Calu3 (cell line): ENCODE measurements at places on chromosomes 2 and 18. TPM values are rescaled to one million over a fixed set of nuclear protein-coding genes. Genes with fewer than 3 reads are reported as not detected.

- no peak overlapping the region for H3K4me3 ChIP-seq
- no peak overlapping the region for H3K27ac ChIP-seq
- H3K4me1 ChIP-seq, result no peaks in the 10 kb centered on the region
- H3K36me3 ChIP-seq, result no peaks in the 10 kb centered on the region
- no peaks in the 10 kb centered on the region for H3K27me3 ChIP-seq
- DNase-seq, result no peak
Measured at GRCh38 chr2:144426355-144426754, 93.6 kb downstream of the ZEB2 start.

GRCh38 chr18:69300185-69300584 is 100.5 kb upstream of the DOK6 start:
- no peak overlapping the region for H3K27ac ChIP-seq
- no peaks in the 10 kb centered on the region for H3K4me1 ChIP-seq
- H3K27me3 ChIP-seq, result no peaks in the 10 kb centered on the region
- no peaks in the 10 kb centered on the region for H3K36me3 ChIP-seq
- H3K4me3 ChIP-seq, result no peak overlapping the region

DNA sequence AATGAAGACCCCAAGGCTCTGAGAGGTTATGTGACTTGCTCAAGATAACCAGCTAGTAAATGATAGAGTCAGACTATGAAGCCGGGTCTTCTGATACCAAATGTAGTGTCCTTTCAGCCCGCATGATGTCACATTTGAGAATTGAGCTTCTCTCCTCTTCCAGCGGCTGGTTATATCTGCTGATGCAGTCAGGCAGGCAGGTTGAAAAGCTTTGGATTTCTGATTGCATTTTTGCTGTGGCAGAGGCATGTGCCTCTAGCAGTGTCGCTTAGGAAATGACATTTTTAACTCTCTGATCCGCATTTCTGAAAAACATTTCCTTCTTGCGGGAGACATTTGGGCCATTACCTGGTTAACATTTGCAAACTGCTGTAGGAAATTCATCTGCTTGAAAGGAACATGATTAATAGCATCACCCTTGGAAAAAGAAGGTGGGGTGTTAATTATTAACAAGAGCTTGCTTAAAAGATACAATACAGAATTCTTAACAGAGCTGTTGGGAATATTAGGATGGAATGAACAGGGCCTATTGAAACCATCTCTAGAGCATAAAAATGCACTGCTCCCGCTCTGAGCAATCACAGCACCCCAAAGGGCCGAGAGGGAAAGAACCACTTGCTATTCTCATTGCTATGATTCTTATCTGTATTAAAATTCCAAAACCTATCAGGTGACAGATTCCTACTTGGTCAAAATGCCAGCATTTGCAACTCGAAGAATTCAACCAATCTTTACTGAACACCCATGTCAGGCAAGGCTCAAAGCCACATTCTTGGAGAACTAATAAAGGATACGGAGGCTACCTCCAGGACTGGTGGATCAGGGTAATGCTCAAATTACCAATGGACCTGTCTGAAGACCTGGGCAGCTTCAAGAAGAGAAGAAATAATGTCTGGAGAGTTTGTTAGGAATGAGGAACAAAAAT is 25.9 kb downstream of the MRO start:
- DNase-seq, result no peak
- H3K4me3 ChIP-seq, result no peak overlapping the region
- H3K27me3 ChIP-seq, result peaks cover 39% of the 10 kb centered on the region
- H3K4me1 ChIP-seq, result peaks cover 31% of the 10 kb centered on the region

The GREB1L gene
- total RNA-seq, result 3.8 and 4.5 TPM in 2 replicates

The ACYP2 gene
- 10.5 and 10.9 TPM in 2 replicates for total RNA-seq

DNA sequence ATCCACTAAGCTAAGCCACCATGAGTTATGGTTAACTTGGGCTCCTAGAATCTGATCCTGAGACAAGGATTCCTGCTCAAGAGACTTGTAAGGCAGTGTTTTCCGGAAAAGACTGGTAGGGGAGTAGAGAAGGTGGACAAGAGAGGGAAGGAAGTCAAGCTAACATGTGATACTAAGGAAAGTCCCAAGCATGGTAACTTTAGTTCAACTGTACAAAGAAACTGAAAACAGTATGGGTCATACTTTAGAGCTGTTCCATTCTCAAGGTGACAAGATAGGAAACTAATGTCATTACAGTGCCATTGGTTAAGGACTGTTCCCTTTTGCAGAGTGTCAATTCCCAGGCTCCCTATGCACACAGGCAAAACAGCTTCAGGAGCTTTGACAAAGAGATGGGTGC is 5.8 kb downstream of the MYO5B start:
- peaks cover 16% of the 10 kb centered on the region for H3K36me3 ChIP-seq
- H3K4me1 ChIP-seq, result peaks cover 50% of the 10 kb centered on the region

GRCh38 chr2:179682756-179683155 is 178.7 kb downstream of the ZNF385B start:
- no peaks in the 10 kb centered on the region for H3K36me3 ChIP-seq
- no peaks in the 10 kb centered on the region for H3K27me3 ChIP-seq
- H3K4me3 ChIP-seq, result no peak overlapping the region
- peaks cover 10% of the 10 kb centered on the region for H3K4me1 ChIP-seq
